ENCODE measurements at places on chromosomes 6 and 20. TPM values are rescaled to one million over a fixed set of nuclear protein-coding genes. Genes with fewer than 3 reads are reported as not detected.

The LAMA2 gene
- polyA plus RNA-seq, result 5.8 TPM

- no peak overlapping the region for H3K27ac ChIP-seq
- no peak overlapping the region for H3K4me3 ChIP-seq
- H3K36me3 ChIP-seq, result no peaks in the 10 kb centered on the region
- peaks cover 10% of the 10 kb centered on the region for H3K27me3 ChIP-seq
- no peaks in the 10 kb centered on the region for H3K4me1 ChIP-seq
Observed at GRCh38 chr20:19661717-19662636, 96.1 kb upstream of the RIN2 start.

The ZCCHC3 gene
- polyA plus RNA-seq, result 11.5 TPM

DNA sequence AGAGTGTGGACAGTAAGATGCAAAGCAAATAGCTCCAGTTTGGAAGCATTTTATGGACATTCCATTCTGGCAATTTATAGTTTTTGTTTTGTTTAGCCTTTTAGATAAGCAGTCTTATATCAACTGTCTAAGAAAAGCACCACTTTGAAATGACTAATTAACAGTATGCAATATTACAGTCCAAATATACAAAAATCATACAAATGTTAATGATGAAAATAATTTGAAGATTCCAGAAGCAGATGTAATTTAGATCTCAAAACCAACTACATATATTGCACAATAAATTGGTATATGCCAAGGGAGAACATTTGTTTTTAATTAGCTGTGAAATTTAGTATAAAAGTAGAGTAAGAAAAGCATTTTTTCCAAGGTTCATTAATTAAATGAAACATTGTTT, 158.8 kb downstream of the KIF6 start:
- no peaks in the 10 kb centered on the region for H3K27me3 ChIP-seq
- no peak overlapping the region for H3K27ac ChIP-seq
- DNase-seq, result no peak

DNA sequence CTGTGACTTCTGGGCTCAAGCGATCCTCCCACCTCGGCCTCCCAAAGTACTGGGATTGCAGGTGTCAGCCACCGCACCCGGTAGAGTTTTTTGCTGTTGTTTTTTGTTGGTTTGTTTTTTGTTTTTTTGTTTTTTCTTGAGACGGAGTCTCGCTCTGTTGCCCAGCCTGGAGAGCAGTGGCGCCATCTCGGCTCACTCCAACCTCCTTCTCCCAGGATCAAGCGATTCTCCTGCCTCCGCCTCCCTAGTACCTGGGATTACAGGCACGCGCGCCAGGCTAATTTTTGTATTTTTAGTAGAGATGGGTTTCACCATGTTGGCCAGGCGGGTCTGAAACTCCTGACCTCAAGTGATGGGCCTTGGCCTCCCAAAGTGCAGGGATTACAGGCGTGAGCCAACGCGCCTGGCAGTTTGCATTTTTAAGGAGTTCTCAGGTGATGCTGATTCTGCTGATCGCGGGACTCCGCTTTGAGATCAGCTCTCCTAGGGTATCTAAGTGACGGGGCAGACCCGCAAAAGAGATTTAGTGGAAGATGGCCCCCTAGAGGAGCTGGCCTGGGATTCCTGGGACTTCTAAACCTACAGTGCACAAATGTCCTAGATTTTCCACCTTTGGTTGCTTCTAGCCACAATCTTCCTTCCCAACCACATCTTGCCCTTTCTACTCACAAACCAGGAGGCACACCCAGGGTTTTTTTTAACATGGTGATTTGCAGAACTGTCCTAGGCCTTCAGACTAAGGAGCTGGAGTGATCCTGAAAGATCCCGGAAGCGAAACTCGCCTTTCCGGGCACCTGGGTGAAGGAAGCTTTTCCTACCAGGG, 45.2 kb downstream of the DPPA5 start:
- H3K27ac ChIP-seq, result no peak overlapping the region
- peaks cover 21% of the 10 kb centered on the region for H3K27me3 ChIP-seq
- H3K4me1 ChIP-seq, result no peaks in the 10 kb centered on the region
- H3K4me3 ChIP-seq, result no peak overlapping the region
- no peak for DNase-seq
- no peaks in the 10 kb centered on the region for H3K36me3 ChIP-seq

DNA sequence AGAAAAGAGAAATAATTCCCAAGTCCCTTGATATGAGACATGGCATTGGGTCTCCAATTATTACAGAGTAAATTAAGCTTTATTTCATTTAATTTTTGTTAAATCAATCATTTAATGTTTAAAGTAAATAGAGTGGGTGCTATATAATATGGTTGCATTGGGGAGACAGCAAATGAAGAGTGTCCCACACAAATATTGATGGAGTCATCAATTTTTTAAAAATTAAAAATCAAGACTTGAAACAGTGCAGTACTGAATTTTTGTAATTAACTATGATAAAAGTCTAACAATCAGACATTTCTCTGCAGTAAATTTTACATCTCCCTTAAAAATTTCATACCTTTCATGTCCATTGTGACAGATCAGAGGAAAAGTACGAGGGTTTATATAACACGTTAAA, 193.9 kb upstream of the ID4 start:
- H3K36me3 ChIP-seq, result no peaks in the 10 kb centered on the region
- H3K4me1 ChIP-seq, result no peaks in the 10 kb centered on the region
- DNase-seq, result no peak
- H3K27me3 ChIP-seq, result no peaks in the 10 kb centered on the region
- H3K4me3 ChIP-seq, result no peak overlapping the region
- no peak overlapping the region for H3K27ac ChIP-seq

DNA sequence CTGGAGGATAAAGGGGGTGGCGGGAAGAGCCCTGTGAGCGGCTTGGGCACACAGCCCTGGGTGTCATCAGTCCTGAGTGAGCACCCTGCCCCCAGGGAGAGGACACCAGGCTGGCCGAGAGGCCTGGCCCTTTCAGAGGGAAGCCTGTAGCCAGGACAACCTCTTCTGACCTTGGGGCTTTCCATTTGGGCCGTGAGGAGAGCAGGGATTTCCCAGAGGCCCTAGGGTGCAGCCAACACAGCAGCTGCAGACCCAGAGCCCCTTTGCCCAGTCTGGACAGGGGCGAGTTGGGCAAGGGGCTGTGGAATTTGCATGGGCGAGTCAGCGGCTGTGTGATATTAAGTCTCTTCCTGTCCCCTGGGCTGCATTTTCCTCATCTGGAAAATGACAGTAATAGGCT, 6.3 kb downstream of the MAP1LC3A start:
- no peak overlapping the region for H3K4me3 ChIP-seq
- H3K27me3 ChIP-seq, result no peaks in the 10 kb centered on the region
- H3K36me3 ChIP-seq, result no peaks in the 10 kb centered on the region
- DNase-seq, result no peak
- H3K27ac ChIP-seq, result no peak overlapping the region
- H3K4me1 ChIP-seq, result no peaks in the 10 kb centered on the region

The PACSIN1 gene
- 0.68 TPM for polyA plus RNA-seq

DNA sequence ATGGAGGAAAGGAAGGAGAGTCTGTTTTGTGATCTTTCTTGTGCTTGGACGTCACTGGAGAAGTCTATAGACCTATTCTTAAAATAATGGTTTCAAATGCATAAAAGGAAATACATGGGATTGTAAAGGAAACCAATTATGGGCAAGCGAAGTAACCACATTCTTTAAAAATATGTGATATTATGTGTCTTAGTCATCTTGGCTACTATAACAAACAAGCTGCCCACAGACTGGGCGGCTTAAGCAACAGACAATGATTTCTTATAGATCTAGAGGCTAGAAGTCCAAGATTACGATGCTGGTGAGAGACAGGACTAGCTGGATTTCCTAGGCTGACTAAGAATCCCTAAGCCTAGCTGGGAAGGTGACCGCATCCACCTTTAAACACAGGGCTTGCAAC, 49.4 kb upstream of the CD83 start:
- H3K4me1 ChIP-seq, result peaks cover 7% of the 10 kb centered on the region
- no peak overlapping the region for H3K4me3 ChIP-seq
- H3K36me3 ChIP-seq, result no peaks in the 10 kb centered on the region
- H3K27me3 ChIP-seq, result peaks cover 13% of the 10 kb centered on the region
- H3K27ac ChIP-seq, result no peak overlapping the region

- no peaks in the 10 kb centered on the region for H3K4me1 ChIP-seq
- no peak for DNase-seq
- no peak overlapping the region for H3K4me3 ChIP-seq
- no peaks in the 10 kb centered on the region for H3K27me3 ChIP-seq
- H3K27ac ChIP-seq, result no peak overlapping the region
Observed at GRCh38 chr20:47989957-47990356, 204.7 kb upstream of the SULF2 start.

- no peak for DNase-seq
- no peaks in the 10 kb centered on the region for H3K4me1 ChIP-seq
- no peaks in the 10 kb centered on the region for H3K27me3 ChIP-seq
- no peak overlapping the region for H3K27ac ChIP-seq
- H3K36me3 ChIP-seq, result no peaks in the 10 kb centered on the region
- no peak overlapping the region for H3K4me3 ChIP-seq
Observed at GRCh38 chr20:57076152-57076652, 190.2 kb downstream of the BMP7 start.

DNA sequence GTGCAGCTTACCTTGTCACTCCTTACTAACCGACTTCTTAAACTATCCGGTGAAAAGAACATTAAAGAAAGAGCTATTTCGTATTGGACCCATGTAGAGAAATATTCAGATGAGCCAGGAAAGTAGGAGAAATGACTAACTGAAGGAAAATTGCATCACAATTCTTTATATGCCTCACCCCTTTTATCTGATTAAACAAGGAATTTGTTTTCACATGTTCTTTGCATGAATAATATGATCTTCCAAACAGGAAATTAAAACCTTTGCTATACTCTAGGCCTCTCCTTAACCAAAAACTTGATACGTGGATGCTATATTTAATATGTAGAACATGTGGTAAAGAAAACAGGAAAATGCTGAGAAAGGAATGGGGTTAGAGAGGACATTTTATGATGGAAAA, 41.9 kb upstream of the LRRC1 start:
- H3K4me1 ChIP-seq, result no peaks in the 10 kb centered on the region
- H3K4me3 ChIP-seq, result no peak overlapping the region
- no peaks in the 10 kb centered on the region for H3K27me3 ChIP-seq

- H3K4me1 ChIP-seq, result peaks cover 7% of the 10 kb centered on the region
- DNase-seq, result no peak
- no peak overlapping the region for H3K4me3 ChIP-seq
- no peaks in the 10 kb centered on the region for H3K36me3 ChIP-seq
Observed at GRCh38 chr20:62401331-62401779, 5.7 kb downstream of the CABLES2 start.

- no peak for DNase-seq
- no peaks in the 10 kb centered on the region for H3K36me3 ChIP-seq
- H3K4me3 ChIP-seq, result no peak overlapping the region
- H3K27me3 ChIP-seq, result no peaks in the 10 kb centered on the region
- H3K27ac ChIP-seq, result no peak overlapping the region
- H3K4me1 ChIP-seq, result no peaks in the 10 kb centered on the region
Observed at GRCh38 chr20:24560571-24561491, 91.4 kb downstream of the SYNDIG1 start.

DNA sequence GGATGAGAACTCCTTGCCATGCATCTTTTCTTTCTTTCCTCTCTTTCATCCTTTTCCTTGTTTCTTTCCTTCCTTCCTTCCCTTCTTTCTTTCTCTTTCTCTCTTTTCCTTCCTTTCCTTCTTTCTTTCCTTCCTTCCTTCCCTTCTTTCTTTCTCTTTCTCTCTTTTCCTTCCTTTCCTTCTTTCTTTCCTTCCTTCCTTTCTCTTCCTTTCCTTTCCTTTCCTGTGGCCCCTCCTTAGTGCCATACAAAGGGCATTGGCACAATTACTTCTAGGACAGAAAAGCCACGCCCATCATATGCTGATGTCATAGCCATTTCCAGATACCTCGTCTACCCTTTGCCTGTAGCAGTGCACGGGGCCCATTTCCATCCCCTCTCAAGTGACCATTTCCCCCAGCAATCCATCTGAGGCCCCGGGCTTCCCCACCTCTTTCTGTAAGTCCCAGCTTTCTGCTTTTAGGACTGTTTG, 2.2 kb upstream of the CENPB start:
- no peak for DNase-seq
- H3K36me3 ChIP-seq, result no peaks in the 10 kb centered on the region
- no peak overlapping the region for H3K27ac ChIP-seq
- H3K4me3 ChIP-seq, result no peak overlapping the region
- peaks cover 18% of the 10 kb centered on the region for H3K4me1 ChIP-seq

The ZC2HC1B gene
- not detected for polyA plus RNA-seq

DNA sequence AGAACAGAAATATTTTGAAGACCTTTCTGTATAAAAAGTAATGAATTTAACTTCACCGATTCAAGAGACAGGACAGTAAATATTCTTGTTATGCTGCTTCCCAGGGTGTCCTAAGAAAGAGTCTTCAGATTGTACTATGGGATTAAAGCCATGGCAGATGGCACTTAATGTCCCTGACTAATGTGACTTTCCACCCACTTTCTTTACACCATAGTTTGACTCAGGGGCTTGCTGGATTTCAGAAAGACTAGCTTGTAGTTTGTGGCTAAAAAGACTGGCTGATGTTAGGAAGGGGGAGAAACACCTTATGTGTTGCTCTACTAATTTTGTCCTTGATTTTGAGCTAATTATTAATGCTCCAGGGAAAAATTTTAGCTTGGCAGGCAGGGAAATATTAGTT, 75.9 kb downstream of the UTRN start:
- H3K4me1 ChIP-seq, result peaks cover 30% of the 10 kb centered on the region
- no peak overlapping the region for H3K27ac ChIP-seq

DNA sequence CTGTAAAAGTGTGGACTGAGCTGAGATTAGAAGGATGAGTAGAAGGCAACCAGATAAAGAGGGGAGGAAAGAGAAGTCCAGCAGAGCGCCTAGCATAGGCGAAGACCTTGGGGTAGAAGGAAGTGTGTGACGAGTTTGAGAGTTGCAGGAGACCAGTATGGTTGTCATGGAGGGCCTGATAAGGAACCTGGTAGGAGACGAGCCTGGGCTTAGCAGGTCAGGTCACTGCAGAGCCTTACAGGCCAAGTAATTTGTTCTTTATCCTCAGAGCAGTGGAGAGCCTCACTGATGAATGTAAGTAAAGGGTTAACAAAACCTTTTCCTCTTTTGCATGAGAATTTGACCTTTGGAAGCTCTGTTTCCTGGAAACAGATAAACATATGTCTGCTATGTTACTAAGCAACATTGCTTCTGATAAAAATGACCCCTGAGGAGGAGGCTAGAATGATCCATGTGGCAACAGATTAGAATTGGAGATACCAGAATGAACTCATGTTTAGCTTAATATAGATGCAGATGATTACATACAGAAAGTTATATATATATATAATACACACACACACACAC, 2.9 kb upstream of the TMEM74B start:
- H3K4me3 ChIP-seq, result no peak overlapping the region
- no peak overlapping the region for H3K27ac ChIP-seq
- H3K4me1 ChIP-seq, result peaks cover 4% of the 10 kb centered on the region
- peaks cover 3% of the 10 kb centered on the region for H3K27me3 ChIP-seq

DNA sequence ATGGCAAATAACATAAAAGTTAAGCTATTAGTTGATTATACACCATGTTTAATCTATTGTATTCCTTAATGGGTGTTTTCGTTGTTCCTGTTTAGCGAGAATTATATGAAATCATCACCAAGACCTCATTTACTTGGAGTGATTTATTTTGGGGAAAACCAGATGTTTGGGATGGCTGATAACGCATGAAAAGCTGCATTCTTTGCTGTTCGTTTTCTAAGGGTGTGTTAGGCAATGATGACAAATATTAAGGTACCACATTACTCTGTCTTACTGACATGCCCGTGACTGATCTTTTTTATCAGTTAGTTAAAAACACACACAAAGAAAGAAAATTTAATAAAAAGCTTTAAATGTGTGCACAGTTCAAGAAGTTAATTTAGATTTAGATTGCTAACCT, 176.4 kb downstream of the ZFP64 start:
- H3K4me3 ChIP-seq, result no peak overlapping the region
- H3K4me1 ChIP-seq, result no peaks in the 10 kb centered on the region
- no peak for DNase-seq
- H3K36me3 ChIP-seq, result no peaks in the 10 kb centered on the region
- no peak overlapping the region for H3K27ac ChIP-seq

The NKX2-4 gene
- polyA plus RNA-seq, result not detected
